ENCODE measurements at places on chromosomes 6 and 20.

GRCh38 chr6:106134906-106135634 lies 48.9 kb downstream of the PRDM1 start:
- no peak for DNase-seq

DNA sequence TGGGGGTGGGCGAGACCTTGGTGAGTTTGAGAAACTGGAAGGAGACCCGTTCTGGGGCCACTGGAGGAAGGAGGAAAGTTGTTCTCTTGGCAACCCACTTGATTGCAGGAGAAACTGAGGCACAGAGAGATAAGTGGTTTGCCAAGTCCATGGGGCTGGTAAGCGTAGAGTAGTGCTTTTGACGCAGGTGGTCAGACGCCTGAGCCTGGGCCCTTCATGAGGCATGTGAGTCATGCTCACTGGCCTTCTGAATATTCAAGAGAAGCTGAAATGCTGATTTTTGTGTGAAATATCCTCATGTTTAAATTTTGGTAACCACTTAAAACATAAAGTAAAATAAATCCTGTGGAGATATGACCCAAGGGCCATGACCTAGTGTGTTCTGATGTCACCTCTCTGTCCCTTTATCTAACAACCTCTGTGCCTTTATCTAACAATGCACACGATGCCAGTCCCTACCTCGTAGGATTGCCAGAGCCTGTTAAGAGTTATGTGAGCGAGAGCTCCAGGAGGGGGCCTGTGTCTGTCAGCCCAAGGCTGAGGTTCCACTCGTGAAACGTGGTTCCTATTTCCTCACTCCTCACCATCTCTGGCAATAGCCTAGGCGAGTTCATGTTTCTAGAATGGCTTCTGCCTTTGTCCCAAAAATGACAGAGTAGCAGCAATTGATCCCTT lies 32.8 kb upstream of the PMEPA1 start:
- no peak for DNase-seq

DNA sequence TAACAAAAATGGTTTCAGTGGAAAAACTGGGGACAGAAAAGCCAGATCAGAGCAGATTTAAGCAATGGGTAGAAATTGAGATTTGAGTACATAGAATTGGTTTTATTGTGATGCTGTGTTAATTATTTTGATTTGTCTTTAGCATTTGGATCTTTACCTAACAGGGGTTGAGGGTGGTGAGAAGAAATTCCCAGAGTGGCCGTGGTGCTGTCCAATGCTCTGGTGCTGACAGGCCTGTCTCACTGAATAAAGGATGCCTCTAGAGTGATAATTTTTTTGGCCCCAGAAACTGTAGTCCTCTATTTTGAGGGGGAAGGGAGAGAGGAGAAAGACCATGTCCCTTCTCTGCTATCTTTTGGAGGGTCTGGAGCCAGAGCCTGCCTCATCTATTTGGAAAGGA lies 79.1 kb downstream of the LYRM2 start:
- DNase-seq, result no peak

- no peak for DNase-seq
Observed at GRCh38 chr6:109265530-109265929, 116.7 kb downstream of the CD164 start.

GRCh38 chr6:114605656-114606055 lies 262.8 kb upstream of the HS3ST5 start:
- no peak for DNase-seq

DNA sequence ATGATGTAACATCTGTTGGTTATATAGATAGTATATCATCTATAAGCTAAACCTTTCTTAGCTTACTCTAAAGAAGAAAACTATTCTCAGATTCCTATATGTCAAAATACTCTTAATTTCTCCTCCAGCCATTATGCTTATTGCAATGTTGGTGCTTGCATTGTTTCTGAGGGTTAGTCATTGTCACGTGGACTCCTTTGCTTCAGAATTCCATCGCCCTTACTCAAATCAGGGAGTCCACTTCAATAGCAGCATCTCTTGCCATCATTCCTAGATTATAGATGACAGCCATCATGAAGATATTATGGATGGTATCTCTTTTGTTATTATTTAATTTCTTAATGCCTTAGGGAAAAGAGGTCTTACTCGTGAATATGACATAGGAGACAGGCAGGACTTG lies 776.1 kb downstream of the TENT5A start:
- DNase-seq, result no peak

GRCh38 chr20:44838521-44838920 lies 28.2 kb upstream of the RIMS4 start:
- DNase-seq, result no peak

DNA sequence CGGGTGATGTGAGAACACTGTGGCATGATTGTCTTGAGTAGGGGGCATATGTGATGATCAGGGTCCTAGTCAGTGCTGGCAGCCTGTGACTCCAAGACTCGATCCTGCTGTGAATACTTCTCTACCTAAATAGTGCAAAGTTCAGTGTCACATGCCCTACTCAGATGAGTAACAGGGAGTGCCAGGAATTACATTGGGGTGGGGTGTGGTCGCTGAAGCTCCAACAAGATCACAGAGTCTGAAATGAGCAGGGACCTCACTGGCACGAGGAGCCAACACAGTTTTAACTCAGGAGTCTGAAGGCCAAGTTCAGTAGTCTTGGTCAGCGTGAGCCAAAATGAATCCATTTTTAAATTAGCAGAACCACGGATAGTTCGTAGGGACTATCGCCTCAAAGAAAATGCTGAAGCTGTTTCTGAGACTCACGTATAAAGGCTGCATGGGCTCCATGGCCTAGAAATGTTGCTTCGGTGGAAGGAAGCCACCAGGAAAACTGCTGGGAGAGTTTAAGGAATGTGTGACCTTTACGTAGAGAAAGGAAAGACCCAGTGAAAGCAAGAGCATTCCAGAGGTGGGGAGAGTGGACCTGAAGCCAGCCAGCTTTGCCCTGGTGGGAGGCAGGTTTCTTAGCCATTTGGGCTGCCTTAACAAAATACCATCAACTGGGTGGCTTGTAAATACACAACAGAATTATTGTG lies 72.2 kb downstream of the RPP40 start:
- no peak for DNase-seq

- DNase-seq, result no peak
Observed at GRCh38 chr6:157779705-157780604, 43.1 kb upstream of the SNX9 start.

- DNase-seq, result no peak
Observed at GRCh38 chr6:148443798-148444560, 101.3 kb downstream of the SASH1 start.

- DNase-seq, result no peak
Observed at GRCh38 chr6:25875926-25876602, 2.0 kb upstream of the SLC17A3 start.

DNA sequence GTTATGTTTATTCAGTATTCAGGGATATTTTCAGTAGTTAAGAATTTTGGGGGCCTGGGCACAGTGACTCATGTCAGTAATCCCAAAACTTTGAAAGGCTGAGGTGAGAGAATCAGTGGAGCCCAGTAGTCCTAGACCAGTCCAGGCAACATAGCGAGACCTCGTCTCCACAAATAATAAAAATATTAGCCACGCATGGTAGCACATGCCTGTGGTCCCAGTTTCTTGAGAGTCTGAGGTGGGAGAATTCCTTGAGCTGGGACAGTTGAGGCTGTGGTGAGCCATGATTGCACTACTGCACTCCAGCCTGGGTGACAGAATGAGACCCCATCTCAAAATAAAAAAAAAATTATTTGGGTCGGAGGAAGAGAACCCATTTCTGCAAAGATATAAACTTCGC lies 20.3 kb downstream of the ADGRG6 start:
- DNase-seq, result no peak

DNA sequence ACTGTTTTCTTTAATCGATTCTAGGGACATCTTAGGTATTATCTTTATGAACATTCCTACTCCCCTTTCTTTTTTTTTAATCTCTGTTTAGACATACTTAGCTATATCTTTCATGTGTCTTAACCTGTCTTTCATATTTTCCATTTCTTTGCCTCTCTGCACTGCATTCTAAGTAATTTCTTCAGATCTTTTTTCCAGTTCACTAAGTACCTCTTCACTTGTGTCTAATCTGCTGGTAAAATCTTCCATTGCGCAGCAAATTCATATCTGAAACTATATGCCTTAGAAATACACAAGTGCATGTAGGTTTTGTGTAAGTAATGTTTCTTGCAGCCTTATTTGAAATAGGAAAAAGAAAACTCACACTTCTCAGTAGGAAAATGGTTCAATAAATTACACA lies 165.4 kb upstream of the BTBD3 start:
- no peak for DNase-seq

GRCh38 chr6:146915671-146916127 lies 288.5 kb upstream of the STXBP5 start:
- no peak for DNase-seq

- no peak for DNase-seq
Observed at GRCh38 chr20:34988191-34988540, 32.5 kb downstream of the MYH7B start.

DNA sequence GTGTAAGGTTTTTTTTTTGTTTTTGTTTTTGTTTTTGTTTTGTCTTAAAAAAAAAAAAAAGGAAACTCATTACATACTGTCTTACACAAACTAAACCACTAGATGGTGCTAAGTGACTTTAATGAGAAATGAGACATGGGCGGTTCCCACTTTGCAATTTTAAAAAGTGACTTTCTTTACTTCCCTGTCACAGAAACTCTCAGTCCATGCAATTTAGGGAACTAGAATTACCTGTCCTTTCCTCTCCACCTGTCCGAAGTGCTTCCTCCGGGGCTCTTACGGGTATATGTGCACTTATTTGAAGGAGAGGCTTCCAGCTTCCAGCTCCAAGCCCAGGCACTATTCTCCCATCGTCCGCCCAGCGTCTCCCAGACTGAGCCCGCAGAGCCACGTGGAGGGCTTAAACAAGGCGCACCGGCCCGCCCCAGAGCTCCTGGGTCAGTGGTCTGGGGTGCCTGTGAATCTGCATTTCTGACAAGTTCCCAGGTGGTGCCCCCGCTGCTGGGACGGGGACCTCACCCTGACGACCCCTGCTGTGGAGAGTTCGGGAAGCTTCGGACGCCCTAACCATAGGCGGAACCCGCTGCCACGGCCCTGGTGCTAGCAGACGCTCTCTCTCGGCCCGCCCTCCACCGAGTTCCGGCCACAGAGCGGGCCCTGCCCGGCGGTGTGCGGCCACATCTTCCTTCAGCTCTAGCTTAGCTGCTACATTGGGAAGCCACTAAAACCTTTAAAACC lies 26.1 kb downstream of the BFSP1 start:
- DNase-seq, result no peak

DNA sequence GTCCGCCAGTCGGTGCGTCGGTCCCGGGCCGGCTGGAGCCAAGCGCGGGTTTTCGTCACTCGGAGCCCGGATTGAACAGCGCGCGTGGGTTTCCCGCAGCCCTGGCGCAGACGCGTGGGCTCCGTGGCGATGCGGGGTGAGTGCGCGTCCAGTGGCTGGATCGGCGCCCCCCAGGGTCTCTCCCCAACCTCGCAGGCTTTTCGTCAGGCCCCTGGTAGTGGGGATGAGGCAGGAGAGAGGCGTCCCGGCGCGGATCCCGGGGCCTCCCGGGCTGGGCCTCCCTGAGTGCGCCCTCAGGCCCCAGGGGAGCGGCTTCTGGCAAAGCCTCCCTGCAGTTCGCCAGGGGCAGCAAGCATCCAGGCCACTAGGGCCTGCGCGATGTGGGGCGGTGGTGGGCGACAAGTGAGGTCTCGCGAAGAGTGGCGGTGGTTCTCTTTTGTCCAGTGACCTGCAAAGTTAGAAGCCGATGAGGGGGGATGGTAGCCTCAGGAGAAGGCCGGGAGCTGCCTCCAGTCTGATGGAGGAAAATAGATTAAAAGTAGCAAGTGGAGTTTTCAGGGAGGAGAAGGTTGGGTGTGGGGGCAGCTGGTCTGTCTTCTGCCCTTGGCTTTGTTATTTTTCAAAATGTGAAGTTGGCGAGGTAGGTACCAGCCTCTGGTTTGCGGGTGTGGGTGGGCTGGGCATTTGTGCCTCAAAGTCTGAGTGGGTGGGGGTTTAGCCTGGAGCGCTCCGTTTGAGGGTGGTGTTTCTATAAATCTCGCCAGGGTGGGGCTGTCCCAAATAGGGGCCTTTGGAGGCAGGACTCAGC lies 1.6 kb downstream of the TOX2 start:
- no peak for DNase-seq

GRCh38 chr6:165939601-165940290 lies 227.9 kb downstream of the TBXT start:
- no peak for DNase-seq

DNA sequence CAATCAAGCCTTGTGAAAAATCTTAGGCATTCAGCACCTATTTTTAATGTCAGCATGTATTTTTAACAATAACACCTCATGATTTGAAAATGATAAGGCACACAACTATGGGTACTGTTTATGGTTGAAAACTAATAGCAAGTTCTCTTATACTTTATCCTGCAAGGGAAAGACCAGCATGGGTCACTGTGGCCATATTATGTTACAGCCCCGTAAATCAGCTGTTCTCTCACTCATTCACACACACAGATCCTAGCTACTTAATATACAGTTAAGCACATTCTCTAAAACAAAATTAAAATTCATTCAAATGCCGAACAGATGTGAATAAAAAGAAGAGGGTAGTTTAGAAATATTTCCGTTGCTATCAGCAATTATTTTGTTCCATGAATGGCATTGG lies 224.4 kb downstream of the OGFRL1 start:
- DNase-seq, result no peak

GRCh38 chr6:151376440-151376839 lies 14.9 kb downstream of the ZBTB2 start:
- DNase-seq, result no peak

GRCh38 chr6:145212813-145213212 lies 522.5 kb downstream of the EPM2A start:
- DNase-seq, result no peak

DNA sequence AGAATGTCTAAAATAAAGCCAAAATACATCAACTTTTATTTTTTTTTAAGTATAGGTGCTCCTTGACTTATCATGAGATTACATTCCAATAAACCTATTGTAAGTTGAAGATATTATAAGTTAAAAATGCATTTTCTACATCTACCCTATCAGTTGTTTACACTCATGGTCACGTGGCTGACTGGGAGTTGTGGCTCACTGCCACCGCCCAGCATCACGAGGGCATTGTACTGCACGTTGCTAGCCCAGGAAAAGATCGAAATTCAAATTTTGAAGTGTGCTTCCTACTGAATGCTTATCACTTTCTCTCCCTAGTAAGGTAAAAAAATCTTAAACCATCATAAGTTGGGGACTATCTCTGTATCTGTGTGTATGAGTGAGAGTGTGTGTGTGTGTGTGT lies 126.6 kb upstream of the RIN2 start:
- no peak for DNase-seq

GRCh38 chr20:34129518-34130162 lies 17.6 kb upstream of the EIF2S2 start:
- no peak for DNase-seq

GRCh38 chr6:119493980-119494379 lies 144.4 kb upstream of the MAN1A1 start:
- no peak for DNase-seq

DNA sequence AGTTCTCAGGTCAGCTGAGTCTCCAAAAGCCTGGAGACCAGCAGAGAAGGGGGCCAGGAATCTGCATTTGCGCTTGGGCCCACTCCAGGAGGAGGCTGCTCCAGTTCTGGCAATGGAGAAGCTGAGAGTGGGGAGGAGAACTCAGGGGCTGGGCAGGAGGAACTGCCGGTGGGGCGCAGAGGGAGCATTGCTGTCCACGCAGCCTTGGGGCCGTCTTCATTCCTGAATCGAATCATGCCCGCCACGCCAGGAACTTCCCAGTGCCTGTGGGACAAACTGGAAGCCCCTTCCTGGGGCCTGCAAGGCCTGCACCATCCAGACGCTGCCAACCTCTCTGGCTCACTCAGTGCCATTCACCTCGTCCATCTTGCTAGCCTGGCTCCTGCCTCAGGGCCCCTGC lies 16.9 kb downstream of the RAB44 start:
- no peak for DNase-seq

- no peak for DNase-seq
Observed at GRCh38 chr6:42117843-42118161, 24.6 kb downstream of the C6orf132 start.
